ENCODE measurements at places on chromosomes 2 and 18.

DNA sequence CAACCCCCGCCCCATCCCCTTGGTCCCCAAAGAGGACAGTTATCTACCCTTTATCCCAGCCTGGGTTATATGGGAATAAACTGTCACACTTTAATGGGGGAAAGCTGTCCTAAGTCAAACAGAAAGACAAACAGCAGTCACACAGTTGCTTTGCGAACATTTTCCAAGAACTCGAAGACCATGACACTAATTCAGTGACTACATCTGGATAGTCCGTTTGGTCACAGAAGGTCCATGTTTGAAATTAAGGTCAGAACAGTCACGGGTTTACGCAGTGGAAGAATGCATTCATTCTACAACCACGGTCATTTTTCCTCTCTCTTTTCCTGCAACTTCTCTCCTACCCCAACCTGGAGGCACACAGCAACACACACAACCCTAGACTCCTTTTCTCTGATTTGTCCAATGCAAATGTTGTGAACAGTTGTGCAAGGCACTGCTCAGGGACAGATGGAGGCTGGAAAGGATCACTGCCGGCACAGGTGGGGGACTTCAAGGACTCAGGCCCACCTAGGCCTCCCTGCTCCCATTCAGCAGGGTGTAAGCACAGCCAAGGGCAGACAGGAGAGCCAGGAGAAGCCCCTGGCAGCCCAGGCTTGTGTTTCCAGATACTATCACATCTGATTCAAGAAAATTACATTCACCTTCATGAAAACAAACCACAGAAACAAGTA lies 39.9 kb downstream of the ZNF516 start:
- no peak for DNase-seq

- no peak for DNase-seq
Observed at GRCh38 chr2:68044099-68044498, 18.7 kb downstream of the C1D start.

DNA sequence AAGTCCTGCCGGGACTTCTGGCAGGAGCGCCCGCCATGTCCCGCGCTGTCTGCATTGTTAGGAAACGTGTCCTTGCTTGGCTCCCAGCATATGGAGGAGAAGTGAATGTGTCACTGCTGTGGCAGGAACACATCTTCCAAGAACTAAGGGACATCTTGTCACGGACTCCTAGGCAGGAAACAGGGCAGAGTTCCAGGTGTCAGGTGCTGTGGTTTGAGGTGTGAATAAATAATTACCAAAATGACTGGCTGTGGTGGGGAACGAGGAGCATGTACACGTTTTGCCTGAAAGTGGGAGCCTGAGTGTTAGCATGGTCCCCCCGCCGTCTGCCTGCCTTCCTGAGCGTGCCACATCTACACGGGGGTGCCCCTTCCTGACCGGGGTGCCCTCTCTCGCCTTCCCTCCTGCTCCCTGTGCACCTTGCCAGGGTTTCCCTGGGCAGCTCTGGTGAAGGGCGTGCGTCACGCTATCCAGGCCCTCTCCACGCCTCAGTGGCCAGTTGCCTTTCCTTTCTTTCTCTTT lies 237.5 kb downstream of the LDLRAD4 start:
- no peak for DNase-seq

GRCh38 chr2:232204457-232204931 lies 174.1 kb upstream of the ALPP start:
- no peak for DNase-seq

GRCh38 chr2:46001741-46002506 lies 295.3 kb upstream of the EPAS1 start:
- DNase-seq: no peak

GRCh38 chr2:238182362-238182761 lies 21.1 kb downstream of the ILKAP start:
- no peak for DNase-seq

DNA sequence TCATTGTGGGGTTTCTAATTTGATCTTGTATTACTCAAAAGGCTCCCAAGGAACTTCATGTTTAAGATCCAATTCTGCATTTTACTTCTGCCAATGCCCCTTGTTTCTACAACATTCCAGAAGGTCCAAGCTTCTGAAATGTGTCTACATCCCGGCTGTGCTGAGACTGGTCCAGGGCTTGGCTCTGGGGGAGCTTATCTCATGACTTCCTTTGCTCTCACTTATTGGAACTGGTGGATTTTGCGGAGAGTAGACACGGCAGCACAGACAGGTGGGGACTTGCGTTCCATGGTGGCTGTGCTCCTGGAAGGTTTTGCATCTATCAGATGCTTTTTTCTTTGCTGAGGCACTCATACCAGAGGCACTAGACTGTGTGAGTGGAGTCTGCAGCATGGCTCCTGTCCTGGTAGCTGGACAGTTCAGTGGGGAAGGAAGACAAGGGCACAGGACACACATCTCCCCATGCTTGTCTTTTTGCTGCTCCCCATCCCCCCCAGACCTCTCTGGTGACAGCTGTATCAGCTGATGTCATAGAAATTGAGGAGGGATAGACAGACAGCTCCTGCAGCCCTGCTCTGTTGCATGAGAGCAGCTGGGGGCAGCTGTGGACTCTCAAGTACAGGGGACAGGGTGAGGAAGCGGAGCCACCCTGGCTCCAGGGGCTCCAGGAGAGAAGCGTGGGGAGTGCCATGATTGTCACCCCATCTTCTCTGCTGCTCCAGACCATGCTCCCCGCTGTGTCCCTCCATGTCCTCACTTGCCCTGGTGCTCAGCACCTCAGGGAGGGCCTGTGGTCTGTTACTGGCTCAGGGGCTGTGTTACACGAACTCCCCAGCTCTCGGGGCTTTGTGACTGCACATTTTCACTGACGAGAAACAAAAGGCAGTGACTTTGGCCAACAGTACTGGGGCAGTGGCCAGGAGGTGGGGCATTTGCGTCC lies 46.0 kb downstream of the ACAA2 start:
- DNase-seq: no peak

DNA sequence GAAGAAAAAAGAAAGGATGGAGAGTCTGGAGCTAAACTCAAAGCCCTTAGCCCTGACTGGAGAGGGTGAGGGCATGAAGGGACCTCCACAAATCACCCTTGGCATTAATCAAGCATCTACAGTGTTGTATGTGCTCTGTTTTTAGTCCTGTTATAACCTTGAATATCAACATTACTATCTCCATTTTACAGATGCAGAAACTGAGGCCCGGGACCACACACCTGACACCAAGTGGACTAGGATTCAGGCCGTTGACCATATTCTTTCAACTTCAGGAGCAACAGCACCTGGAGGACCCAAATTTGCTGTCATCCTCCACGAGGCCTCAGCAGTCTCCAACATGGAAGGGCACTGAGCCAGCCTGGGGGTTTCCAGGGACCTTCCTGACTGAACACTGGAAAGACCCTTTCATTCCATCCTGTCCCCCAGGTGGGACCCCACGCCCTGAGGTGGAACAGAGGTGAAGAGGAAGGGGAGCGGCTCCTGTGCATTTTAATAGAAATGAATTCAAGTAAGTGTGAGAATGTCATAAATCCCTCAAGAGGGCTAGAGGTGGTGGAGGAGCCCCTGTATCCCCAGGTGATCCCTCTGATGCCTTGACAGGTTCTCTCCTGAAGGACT lies 41.0 kb downstream of the SERTAD2 start:
- no peak for DNase-seq

DNA sequence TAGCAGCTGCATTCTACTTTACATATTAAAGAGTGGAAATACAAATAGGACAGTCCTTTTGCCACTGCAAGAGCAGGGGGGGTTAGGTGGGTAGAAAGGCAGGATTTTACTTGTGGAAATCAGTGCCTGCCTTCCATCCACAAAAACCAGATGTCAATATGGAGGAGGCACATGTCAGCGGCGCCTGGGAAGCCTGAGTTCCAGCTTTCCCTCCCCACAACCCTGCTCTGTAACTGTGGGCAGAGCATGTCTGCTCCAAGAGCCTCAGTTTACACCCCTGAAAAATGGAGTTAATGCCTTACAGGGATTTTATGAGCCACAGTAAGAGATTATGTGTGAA lies 32.9 kb downstream of the STEAP3 start:
- DNase-seq: no peak

GRCh38 chr2:165462443-165462842 lies 7.1 kb upstream of the CSRNP3 start:
- DNase-seq: no peak

DNA sequence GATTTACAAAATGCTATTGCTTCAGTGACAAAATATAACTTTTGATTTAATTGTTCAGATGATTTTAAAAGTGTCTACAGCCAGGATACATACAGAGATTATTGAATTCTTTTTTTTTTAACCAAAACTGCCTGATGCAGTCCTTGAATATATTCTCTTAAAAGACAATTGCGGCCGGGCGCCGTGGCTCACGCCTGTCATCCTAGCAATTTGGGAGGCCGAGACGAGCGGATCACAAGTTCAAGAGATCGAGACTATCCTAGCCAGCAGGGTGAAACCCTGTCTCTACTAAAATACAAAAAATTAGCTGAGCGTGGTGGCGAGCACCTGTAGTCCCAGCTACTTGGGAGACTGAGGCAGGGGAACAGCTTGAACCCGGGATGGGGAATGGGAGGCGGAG lies 497.0 kb upstream of the FSIP2 start:
- DNase-seq: no peak

- DNase-seq: no peak
Observed at GRCh38 chr2:212644195-212644837, 105.7 kb upstream of the ERBB4 start.

- DNase-seq: no peak
Observed at GRCh38 chr2:239600001-239600593, 199.3 kb upstream of the HDAC4 start.

- no peak for DNase-seq
Observed at GRCh38 chr2:69968609-69969008, 7.2 kb upstream of the ASPRV1 start.

DNA sequence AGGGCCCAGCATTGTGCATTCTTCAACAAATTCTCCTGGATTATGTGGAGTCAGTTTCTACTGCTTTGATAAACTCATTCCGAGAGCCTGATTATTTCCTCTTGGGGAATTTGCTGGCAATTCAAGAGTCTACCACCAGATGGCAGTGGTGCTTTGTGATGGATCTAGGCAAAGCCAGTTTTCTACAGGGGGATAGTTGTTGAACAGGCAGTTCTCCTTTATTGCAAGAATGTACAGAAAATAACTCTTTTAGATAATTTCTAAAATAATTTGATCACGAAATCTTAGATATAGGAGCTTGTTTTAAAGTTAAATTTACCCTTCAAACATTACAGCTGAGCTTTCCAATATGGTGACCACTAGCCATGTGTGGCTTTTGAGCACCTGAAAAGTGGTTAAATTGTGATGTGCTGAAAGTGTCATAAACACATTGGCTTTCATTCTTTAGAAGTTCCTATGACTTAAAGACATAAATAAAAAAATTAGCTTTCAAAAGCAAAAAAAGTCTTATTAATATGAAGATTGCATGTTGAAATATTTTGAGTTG lies 66.7 kb upstream of the HAAO start:
- no peak for DNase-seq

DNA sequence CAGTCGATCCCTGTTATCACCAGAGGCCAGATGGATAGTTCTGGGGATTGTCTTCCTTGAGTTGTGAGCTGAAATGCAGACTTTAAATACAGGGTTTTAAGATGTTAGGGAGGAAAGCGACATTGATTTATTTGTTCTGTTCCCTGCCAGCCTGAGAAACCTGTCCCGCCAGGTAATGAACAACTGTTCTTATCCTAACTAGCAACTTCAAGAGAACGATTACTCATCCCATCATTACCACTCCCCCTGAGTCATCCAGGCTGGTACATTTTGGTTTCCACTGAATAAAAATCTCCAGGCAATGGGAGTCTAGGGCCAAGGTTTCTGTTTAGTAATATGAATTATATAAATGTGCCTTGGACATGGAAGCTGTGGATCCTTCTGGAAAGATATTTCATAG lies 131.2 kb downstream of the LYPD6B start:
- DNase-seq: no peak

GRCh38 chr2:112195167-112195766 lies 57.1 kb downstream of the FBLN7 start:
- no peak for DNase-seq

- no peak for DNase-seq
Observed at GRCh38 chr2:66547887-66548286, 113.0 kb downstream of the MEIS1 start.

DNA sequence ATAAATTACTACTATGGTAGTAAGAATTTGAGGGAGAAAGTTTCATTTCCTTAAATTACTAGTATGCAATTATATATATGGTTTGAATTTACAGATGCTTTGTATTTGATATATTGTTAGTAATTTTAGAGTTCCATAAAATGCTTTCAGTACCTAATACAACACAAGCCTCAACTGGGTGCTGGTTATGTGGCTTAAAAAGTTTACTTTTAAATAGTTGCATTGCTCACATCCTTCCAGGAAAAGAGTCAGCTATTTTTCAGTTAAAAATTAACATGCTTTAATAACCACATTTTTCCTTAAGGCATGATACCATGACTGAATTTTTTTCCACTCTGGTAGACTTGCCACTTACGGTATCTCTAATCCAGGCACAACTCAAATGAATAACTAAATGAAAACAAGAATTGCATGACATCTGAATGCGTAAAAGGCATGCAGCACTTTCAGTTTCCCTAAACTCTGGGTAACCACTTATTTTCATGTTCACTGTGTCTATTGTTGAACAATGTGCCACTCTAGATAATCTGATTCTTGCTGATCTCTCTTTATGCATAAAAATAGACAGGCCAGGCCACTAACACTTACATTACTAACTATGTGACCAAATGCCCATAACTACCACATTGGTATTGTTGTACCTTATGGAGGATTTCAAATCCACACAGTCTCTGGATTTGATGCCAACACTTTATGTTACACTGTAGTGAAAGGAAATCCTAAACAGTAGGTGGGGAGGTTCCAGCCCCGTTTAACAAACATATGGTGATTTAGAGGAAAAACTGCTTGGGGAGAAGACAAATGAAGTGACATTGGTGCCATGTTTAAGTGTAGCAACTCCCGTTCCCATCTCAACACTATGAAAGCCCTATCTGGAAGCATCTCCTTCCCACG lies 35.5 kb upstream of the SLC35F5 start:
- peak; percentile 21 for DNase-seq

GRCh38 chr2:168594778-168595177 lies 138.7 kb downstream of the CERS6 start:
- no peak for DNase-seq

DNA sequence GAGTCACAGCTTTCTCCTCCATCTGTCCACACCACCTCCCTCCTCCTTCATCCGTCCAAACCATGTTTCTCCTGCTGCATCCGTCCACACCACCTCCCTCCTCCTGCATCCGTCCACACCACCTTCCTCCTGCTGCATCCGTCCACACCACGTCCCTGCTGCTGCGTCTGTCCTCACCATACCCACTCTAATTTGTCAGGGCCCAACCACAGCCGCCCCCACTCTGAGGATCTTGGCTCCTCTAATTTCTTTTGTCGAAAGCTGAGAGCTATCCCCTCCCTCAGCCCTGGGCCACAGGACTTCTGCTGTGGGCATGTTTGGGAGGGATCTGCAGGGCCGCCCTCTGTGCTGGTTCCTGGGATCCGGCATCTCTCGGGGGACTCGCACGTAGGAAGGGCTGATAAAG lies 67.4 kb downstream of the TPO start:
- DNase-seq: no peak

Data from left renal cortex interstitium (tissue), 4 donors.